ENCODE measurements at places on chromosomes 3 and 15. TPM values are rescaled to one million over a fixed set of nuclear protein-coding genes. Genes with fewer than 3 reads are reported as not detected.

DNA sequence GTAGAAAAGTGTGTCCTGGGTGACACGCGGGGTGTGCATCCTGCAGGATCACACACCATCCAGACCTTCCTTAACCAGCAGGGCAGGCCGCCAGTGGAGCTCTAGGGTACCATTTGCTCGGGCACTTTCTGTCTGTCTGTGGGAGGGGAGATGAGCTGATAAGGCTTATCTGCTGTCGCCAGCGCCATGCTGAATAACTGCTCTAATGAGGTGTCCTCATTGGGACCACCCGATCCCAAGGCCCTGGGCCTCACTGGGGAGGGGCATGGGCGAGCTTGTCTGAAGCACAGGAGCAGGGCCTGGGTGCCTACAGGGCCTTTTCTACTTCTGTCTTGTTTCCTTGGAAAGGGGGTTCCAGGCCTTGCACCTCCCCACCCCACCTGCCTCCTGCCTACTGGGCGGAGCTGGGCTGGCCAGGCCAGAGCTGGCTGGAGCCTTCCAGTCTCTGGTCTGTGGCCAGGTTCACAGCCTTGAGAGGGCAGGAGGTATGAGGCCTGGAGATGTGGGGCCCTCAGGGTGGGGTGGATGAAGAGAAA is 2.5 kb upstream of the GATA2 start:
- no peak for DNase-seq

DET1 gene
- total RNA-seq, result 16.7 TPM

LMAN1L gene
- 0.85 TPM for total RNA-seq

- no peak for DNase-seq
Observed at GRCh38 chr3:61182662-61183061, 68.6 kb downstream of the FHIT start.

DNAH12 gene
- total RNA-seq, result 0.37 TPM

DNA sequence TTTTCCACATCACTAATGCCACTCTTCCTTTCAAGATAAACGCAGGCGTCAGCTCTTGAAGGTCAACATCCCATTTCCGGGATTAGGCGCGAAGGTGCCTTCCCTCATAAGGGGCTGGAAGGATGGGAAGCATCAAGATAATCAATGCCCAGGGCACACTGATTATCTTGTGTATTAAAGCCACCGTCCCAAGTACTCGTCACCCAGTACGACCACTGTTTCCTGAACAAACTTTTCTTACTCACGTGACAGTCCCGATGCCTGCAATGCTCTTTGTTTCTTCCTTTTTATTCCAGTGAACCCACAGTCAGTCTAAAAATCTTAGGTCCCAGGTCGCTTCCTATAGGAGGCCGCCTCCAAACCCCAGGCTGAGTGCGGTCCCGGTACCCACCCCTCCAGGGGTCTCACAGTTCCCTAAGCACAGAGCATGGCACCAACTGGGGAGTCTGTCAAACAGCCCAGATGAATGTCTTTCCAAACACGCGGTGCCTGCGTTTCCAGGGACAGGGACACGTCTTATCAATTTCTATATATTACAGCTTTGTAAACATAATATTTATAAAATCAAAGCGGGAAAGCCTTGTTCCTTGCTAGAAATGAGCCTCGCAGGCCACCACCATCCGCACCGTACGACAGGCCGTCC is 589 bp downstream of the ANAPC13 start:
- DNase-seq, result no peak

- no peak for DNase-seq
Observed at GRCh38 chr3:122355612-122356011, 27.4 kb downstream of the MIX23 start.

DNA sequence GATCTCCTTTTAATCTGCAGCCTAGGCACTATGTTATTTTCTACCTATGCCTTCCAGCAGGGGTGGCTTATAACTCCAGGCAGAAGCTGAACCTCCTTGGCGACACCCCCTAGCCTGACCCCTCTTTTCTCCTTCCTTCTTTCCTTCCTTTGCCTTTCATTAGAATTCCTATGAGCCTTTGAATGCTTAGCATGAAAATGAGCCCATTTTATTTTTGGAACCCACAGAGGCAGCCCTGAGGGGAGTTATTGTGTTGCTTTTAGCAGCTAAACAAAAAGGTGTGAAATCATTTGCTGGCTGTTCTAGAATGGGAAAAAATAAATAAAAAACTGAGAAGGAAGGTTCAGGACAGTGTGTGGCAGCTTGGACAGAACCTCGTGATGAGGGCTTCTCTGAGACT is 164.6 kb upstream of the ICE2 start:
- DNase-seq, result no peak

GRCh38 chr3:164848923-164849322 is 229.4 kb downstream of the SI start:
- DNase-seq, result no peak

DNA sequence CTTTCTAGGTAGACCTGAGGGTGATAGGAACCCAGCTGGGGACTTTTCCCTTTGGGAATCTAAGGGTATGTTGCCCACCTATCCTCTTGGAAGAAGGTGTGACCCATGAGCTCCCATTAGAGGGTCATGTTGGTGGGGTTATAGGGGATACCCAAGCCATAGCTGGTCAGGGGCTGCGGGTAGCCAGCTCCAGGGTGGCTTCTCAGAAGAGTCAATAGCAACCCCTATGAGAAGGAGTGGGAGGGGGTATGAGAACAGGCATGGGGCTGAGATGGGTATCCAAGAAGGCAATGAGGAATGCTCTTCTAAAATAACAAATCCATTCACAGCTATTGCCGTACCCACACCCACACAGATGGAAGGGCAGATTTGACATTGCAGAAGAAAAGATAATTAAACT is 217.8 kb downstream of the UACA start:
- no peak for DNase-seq

GRCh38 chr3:131849616-131850015 is 185.2 kb downstream of the CPNE4 start:
- DNase-seq, result no peak

DNA sequence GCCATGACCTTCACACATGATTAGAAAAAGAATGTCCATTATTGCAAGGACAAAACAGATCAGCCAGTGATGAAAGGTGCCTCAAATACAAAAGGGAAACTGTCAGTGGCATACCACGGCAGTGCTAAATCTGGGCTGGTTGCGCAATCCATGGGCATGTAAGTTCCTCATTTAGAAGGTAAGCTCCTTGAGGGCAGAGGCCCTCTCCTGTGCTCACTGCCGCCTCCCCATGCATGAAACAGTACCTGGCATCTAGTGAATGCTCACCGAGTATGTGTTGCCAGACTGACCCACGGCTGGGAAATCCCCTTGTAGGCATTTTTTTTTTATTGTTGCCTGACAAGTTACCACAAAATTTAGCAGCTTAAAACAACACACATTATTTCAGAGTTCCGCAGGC is 312.1 kb upstream of the CHRM5 start:
- no peak for DNase-seq

DNA sequence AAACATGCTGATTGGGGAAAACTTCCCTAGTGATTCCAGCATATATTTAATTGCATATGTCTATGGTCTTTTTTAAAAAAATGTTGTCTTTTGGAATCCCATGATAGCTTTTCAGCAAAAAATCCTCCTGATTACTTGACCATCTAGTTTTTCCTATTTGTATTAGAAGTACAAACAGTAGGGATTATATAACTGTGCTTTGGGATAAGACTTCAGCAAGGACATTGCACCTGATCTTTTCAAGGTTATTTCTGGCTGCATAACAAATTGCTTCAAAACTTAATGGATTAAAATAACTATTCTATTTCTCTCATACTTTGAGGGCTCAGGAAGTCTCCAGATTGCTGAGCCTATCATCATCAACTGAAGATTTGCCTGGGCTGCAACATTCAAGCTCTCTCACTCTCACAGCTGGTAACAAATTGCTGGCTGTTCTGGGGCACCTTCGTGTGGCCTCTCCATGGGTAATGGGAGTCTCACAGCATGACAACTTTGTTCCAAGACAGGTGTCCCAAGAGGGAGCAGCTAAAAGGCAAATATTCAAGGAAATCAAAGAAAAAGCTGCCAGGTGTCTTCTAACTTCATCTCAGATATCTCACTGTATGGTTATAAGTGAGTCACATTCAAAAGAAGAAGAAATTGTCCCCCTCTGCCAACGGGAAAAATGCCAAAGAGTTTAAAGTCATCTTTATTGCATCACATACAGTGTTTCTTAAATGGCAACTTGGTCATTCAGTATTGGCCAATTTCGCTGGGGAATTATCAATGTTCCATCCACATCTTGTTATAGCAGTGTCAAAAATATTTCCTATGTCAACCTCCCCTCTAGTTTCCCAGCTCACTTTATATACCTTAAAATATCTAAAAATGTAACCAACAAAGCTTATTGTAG is 644.5 kb upstream of the GRM7 start:
- DNase-seq, result no peak

GPR27 gene
- 2.7 TPM for total RNA-seq

GPR62 gene
- total RNA-seq, result not detected

XPC gene
- 25.8 TPM for total RNA-seq

ANKRD63 gene
- not detected for total RNA-seq

DNA sequence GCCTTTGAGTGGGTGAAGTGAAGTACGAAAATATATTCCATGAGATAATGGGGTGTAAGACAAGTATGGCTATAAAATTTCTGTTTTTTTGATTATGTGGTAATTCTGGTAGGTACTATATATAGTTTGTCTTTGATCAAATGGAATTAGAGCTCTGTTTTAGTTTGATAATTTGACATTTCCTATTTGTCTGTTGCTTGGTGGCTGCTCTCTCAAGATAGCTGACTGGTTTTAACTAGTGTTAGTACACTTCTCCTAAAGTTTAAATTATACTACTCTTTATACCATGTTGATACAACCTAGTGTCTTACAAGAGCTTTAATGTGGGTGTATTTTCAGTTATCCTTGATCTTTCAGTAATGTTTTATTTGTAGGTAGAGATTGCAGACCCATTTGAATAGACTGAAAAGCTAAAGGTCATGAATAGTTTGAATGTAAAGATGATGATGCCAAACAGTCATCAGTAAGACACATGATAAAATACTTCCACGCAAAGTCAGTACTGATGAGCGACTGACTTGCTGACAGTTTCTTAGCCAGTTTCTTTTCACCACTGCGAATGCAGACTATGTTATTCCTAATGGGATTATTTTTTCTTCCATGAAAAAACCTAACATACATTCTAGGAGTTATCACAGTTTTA is 15.2 kb downstream of the SACM1L start:
- DNase-seq, result no peak

DNA sequence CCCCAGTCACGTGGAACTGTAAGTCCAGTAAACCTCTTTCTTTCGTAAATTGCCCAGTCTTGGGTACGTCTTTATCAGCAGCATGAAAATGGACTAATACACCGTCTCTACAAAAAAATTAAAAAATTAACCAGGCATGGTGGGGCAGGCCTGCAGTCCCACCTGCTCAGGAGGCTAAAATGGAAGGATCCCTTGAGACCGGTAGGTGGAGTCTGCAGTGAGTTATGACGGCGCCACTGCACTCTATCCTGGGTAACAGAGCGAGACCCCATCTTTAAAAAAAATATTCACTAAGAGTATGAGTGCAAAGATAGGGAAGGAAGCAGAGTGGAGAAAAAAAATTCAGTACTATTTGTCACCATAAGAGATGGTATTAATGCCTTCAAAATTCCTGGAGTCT is 25.6 kb downstream of the SEC11A start:
- DNase-seq, result no peak

GRCh38 chr3:40800343-40800742 is 275.6 kb downstream of the ZNF621 start:
- DNase-seq, result no peak

DNA sequence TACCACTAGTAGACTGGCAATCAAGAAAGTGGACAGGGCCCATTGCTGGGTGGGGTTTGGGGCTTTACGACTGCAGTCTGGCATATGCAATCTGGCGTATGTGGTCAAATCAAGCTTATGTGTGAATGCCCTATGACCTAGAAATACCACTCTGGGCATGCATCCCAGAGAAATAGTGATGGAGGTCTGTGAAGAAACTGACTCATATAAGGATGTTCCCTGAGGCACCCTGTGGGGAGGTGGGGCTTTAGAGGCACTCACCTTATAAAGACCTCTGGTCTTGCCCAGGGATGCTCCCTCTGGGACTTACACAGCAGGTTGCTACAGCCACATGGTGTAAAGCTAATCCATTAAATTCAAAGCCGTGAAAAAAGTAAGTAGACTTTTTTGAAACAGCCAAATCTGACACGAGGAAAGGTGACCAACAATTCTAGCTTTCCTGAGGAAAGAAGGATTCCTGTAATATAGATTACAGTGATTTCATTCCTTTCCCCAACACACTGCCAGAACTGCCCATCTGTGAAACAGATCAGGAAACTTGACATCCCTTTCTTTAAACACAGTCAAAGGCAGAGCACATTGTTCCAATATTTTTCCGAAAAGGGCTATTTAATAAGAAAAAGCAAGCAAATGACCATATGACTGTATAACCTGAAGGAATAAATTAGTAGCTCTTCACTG is 13.6 kb downstream of the RARRES1 start:
- no peak for DNase-seq

IMP3 gene
- total RNA-seq, result 30.1 TPM

DNA sequence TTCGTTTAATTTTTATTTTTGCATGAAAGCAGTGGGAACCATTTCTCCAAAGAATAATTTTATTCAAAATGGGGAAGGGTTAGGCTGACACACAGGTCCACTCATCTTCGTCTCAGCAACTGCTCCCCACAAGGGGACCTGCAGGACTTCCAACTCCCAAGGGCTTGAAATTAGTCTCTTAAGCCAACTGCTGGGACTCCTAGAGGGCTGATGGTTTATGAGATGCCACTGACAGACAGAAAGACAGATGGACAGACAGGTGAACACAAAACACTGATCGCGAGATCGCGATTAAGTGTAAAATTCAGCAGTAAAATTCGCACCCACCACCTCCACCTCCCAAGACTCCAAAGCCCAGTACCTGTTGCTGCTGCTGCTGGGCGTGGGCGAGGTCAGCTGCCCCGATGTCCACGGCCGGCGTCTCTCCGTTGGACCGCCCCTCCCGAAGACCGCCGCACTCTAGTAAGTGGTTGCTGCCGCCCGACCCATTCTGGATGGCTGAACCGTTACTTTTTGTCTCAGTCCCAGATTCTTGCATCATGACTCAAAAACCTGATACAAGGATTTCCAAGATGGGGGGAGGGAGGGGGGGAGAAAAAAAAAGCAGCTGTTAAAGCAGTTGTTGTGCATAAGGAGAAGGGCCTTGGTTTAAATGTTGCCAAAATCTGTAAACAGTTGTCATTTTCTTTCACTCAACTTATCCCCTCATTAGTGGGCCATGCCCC is 385.5 kb downstream of the FOXP1 start:
- DNase-seq, result no peak

TFRC gene
- total RNA-seq, result 110 TPM

NR2F2 gene
- 28.0 TPM for total RNA-seq

GRCh38 chr3:197030379-197031314 is 1.0 kb upstream of the MELTF start:
- no peak for DNase-seq

- DNase-seq, result no peak
Observed at GRCh38 chr3:5093731-5094130, 28.4 kb upstream of the ARL8B start.

All from urinary bladder (tissue), 4 donors.